ENCODE measurements at places on chromosomes 5 and 9.

DNA sequence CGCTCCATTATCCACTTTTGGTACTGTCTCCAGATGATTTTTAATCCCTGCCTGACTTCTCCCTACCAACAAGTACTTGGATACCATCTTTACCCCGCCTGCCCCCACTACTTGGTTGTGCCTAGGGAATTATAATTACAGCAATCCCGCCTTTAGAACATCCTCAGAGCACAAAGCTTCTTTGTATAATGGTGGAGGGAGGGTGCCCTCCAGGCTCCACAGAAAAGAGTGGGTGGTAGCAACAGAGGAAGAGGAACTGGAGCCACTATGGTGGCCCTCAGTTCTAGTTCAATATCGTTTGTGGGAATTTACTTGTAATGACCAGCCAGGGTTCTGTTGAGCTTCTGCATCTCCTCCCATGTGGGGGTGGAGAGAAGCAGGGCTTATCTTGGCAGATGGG lies 79.0 kb upstream of the RNF38 start:
- no peak for DNase-seq

DNA sequence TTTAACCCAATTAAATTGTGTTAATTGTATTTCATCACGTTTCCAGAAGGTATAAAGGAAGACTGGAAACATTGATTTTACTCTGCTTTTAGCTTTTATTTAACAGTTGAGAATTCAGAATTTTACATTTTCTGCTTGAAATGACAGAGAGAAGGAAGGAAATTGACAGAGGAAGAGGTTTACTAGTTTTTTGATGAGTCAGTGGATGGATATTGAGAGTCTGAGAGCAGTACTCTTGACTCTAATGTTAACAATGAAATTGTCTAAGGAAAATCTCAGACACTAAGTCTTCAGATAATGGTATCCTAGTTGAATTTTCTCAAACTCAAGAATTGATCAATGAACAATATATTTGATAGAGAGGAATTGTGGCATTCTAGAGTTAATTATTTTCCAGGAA lies 60.6 kb downstream of the IPO11 start:
- DNase-seq: no peak

DNA sequence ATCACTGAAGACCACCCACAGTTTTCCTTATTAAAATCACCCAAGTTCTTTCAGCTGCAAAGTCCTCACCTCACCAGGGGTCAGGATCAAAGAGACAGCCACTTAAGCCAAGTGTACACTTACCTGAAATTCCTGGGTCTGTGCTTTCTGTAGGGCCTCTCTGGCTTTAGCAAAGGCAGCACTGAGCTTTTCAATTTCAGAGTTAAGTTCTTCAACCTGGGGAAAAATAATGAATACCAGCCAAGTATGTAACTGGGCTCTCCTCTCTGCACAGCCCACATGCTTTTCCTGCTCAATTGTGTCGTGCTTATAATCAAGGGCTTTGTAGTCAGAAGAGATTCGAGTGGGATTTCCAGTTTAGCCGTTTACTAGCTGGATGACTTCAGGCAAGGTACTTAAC lies 55.1 kb downstream of the CDK5RAP2 start:
- DNase-seq: no peak

GRCh38 chr9:3517377-3518048 lies 8.3 kb downstream of the RFX3 start:
- DNase-seq: no peak

DNA sequence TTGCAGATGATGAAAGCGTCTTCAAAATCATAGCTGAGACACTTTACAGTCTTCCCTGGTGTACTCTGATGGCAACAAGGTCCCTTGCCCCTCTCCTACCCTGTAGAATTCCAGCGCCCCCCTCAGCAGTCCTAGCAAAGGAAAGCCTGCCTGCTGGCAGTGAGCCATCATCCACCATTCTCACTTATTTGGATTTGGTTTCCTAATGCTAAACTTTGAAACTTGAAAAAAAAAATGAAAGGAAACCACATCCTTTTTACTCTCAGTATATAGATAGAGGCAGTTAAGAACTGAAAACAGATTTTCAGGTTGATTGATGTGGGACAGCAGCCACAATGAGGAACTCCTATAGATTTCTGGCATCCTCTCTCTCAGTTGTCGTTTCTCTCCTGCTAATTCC lies at the start of gene GZMA:
Gene GZMA (plus strand): TSS at position 299 of the 400 bp plus-strand sequence. CDS start 37 bp downstream, at position 336.
- no peak for DNase-seq

GRCh38 chr5:18195910-18196309 lies 561.6 kb downstream of the TAF11L14 start:
- no peak for DNase-seq

DNA sequence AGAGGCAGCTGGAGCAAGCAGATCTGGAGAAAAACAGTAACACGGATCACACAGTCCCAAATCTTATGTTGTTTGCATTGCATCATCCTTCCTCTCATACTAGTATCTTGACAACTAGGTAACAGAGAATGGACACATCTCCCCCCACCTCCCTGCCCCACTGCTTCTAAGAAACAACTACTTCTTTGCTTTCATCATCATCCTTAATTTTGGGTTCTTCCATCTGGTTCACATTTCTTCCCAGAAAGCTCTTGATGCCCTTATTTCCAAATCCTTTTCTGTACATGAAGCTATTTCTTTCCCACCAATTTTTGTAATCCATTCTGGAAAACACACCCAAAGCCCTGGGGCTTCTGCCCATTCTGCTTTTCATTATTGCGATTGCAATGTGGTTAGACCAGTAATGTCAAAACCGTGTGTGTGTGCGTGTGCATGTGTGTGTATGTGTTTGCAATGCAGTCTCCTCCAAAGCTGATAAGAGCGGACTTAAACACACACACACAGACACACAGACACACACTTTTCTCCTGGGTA lies 254.7 kb upstream of the SLC30A5 start:
- no peak for DNase-seq

DNA sequence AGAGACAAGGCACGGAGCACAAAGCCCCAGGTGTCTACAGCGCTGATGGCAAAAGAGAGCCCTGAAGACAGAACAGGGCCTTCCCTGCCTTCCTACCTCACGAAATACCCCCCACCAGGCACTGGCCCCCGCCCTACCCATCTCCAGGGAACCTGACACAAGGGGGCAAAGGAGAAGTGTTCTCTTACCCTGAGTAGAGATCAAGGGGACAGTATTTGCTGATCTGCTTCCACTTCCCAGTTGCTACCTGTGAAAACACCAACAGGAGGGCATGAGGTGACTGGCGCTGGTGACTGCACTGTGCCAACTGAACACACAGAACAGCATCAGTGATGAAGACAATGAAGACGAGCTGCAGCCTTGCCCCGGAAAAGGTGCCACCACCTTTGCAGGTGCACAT lies 27.4 kb downstream of the IPPK start:
- DNase-seq: no peak

DNA sequence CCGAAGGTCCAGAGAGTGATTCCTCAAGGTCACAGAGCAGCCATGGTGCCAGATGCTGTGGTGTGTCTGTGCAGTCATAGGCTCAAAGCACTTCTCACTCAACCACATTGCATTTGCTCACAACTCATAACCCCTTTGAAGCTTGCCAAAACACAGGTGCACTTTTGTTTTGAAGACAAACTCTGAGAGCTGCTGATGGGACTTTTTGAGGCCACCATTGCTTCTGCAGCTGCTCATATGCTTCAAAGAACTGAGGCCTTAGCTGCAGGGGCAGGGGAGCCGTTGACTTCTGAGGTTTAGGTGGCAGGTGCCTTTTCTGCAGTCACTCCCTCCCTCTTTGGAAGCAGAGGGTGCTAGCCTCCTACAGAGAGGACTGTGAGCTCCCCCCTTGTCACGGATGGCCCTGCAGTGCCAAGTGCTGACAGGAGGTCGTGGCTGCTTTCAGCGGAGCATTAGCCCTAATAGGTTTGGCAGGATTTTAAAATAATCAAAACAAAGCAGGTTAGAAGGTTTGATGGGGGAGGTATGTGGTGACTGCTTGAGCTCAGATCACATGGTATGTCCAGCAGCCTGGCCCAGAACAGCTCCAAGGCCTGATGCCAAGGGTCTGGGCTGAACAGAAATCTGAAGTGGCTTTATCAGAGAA lies 232.1 kb downstream of the MAN2A1 start:
- peak; percentile 77 for DNase-seq

DNA sequence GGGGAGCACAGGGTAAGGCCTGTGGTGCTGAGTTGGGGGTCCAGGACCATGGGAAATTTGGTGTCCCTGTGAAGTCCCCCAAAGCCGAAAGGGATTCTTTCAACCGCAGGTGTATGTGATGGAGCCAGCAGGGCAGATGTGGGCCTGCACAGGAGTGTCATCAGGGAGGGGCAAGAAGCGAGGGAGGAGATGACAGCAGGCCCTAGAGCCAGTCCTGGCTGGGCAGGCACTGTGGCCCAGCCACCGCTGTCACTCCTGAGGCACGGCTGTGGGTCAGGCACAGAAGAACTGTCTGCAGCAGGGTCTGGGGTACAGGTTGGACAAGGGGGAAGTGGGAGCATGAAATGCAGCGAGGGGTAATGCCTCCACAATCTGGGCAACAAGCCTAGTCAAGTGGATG lies 4.8 kb downstream of the HK3 start:
- no peak for DNase-seq

DNA sequence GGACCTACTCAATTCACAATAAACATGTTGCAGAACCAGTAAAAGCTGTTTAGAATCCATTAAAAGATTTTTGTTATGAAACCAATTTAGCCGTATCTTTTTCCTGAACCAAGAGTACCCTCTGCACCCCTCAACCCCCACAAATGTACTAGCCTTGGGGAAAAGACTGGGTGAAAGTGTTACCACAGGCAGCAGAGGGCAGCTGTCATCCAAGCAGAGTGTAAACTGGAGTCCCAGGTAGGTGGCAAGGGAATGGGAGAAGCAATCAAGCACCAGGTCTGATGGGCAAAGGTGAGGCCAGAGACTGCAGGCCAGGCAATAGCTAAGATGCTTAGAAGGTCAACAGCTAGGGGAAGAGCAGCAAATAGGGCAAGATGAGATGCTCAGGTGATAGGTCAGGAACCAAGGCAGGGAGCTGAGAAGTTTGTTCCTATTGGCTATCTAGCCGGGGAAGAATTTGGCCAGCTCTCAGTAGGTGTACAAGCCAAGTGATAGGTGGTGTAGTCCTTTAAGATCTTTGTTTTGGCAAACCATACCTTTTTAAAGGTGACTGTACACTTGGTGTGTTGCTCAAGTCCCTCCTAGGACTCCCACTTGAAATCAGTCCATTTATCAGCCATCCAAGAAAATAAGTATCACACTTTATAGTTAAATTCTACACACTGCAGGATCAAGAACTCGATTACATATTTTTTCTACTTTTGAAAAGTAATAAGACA lies 77.8 kb upstream of the CCDC112 start:
- DNase-seq: no peak

DNA sequence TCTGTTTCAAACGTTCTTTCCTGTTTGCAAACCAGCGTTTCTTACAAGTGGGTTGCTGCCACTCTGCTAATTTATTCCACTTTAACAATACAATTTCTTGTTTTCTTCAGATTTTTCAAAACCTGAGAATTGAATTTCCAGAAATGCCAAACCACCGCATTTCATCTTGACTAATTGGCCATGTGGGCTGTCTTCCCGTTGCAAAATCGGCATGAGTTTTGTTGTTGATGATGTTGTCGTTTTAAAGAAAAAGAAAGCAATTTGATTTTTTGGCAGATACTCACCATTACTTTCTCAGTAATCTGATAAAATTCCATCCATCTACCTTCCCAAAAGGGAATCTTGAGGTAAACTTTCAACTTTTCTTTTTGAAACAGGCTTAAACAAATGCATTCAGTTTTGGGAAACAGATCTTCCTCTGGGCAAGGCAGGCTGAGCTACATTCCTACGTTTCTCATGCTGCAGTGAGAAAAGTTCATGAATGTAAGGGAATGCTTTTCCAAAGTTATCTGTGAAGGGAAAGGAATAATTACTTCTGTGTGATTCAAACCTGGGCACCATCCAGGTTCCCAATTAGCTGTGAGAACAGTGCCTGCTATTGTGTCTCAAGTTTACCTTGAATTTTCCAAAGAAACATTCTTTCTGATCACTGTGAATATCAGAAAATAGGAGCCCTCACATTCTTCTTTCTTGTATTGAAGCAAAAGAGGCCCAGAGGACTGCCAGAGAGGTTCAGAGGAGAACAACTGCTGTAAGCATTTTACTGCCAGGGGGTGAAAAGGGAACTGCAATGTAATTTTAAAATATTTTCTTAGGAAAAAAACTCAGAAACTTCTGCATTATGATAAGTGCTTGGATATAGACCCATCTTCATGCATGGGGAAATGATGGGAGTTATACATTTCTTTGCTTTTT lies 100.7 kb upstream of the TUT7 start:
- no peak for DNase-seq

- DNase-seq: no peak
Observed at GRCh38 chr5:150514708-150515211, 6.8 kb downstream of the NDST1 start.

DNA sequence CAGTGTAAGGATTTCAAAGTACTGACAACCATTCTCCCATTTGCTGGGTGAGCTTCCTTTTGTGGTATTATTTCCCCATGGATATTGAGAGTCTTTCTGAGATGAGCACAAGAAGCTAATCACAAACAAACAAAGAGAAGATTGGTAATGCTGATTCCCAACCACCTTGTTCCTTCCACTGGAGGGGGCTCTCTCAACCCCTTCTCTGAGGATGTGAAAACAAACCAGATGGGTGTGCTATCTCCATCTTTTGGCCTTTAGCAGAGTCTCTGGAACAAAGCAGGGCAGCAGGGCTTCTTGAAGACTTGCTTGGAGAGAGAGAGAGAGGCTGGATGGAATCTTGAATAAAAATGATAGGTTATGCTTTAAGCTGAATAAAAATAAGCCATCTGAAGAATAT lies 576.7 kb upstream of the ZNF462 start:
- DNase-seq: no peak

DNA sequence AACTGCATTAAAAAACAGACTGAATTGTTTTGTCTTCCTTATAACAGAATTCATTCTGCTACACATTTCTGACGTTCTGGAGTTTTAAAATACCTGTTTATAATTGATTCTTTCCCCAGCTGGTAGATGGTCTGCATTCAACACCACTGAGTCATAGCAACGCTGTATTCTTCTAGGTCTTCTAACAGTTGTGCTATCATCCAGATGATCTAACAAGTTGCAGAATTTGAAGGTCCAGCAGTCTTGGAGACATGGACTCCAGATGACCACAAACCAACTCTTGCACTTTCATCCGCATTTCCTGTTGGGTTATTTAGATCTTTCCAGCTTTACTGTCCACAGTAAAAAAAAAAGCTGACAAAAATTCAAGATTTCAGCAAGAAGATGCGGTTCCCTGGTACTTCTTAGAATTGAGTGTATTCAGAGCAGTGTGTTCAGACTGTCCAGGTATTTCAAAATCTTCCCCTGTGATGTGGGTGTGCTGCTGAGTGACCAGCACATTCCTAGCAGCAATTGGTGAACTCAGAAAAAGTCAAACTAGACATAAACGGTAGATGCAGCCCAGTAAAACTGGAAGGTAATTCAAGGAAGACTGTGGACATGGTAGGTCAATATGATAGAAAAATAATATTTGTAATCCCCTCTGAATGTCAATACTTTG lies 50.2 kb downstream of the CSNK1A1 start:
- no peak for DNase-seq

- no peak for DNase-seq
Observed at GRCh38 chr9:94498801-94499453, 56.0 kb upstream of the PCAT7 start.

GRCh38 chr9:107740088-107740980 lies 250.8 kb upstream of the KLF4 start:
- DNase-seq: no peak

GRCh38 chr5:175129121-175129520 lies 314.9 kb downstream of the DRD1 start:
- no peak for DNase-seq

GRCh38 chr9:131732636-131733289 lies 7.1 kb downstream of the RAPGEF1 start:
- DNase-seq: peak; percentile 78

Measured in CD4-positive, alpha-beta T cell treated with Interleukin-15 for 1 hour (primary cell).